ENCODE measurements at places on chromosomes 6 and 20. TPM values are rescaled to one million over a fixed set of nuclear protein-coding genes. Genes with fewer than 3 reads are reported as not detected.

Gene SLC17A2
- not detected for total RNA-seq

Gene KLC4
- total RNA-seq: 18.0 TPM

Gene TAGAP
- 65.5 TPM for total RNA-seq

Gene RNF217
- 1.8 TPM for total RNA-seq

Gene ACTL10
- total RNA-seq: 4.9 TPM

Gene STMN3
- total RNA-seq: 48.9 TPM
